ENCODE measurements at places on chromosomes 16 and 17.

DNA sequence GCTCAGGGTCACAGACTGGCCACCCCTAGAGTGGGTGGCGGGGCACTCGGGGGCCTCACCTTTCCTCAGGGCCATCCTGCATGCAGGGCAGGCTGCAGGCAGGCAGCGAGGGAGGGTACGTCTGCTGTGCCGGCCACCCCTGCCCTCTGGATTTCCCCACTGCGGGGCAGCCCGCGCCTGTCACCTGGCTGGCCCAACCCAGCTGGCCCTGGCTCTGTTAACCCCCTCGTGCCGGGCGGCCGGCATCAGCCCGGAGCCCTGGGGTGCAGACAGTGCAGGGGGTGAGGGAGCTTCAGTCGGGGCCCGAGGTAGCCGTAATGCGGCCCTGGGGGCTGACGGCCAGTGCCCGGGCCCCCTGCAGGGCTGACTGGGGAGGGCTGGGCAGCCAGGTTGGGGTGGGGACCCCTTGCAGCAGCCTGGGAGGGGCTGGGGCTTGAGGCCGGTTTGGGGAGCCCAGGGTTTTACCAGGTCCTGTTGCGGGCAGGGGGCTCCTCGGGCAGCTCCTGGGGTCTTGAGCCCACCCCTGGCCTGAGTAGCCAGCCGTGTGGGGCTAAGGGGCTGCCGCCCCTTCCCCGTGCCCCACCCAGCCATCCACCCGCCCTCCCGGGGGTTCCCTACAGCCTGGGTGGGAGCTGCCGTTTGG is at the start of gene IGFALS:
TSS of gene IGFALS (minus strand) at position 128 of the 643 bp plus-strand sequence. CDS start at position 75, 53 bp downstream.
- DNase-seq, result no peak

DNA sequence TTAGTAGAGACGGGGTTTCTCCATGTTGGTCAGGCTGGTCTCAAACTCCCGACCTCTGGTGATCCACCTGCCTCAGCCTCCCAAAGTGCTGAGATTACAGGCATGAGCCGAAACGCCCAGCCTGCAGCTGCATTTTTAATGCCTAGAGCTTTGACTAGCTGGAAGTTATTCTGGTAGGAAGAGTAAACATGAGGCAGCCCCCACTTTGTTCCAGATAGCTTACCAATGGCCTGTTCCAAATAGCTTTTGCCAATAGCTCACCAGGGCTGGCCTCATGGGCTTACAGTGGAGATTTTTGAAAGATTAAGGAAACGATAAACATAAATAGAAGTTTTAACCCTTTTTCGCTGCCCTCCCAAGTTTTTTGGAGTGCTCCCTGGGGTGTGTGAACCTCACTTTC is 9.8 kb downstream of the TRPV2 start:
- DNase-seq, result no peak

DNA sequence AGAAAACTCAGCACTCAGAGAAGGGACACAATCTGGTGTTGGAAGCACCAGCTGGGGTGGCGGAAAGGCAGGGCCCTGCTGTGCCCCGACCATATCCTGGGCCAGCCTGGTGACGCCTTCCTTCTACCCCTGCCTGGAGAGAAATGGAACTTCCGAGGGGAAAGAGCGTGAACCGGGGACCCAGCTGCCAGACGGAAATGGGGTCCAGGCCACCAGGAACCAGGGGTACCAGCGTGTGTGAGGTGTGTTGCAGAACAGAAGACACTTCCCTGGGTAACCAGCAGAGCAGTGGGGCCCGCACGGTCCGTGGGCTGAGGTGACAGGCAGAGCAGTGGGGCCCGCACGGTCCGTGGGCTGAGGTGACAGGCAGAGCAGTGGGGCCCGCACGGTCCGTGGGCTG is 6.8 kb downstream of the RAB40B start:
- DNase-seq, result no peak

DNA sequence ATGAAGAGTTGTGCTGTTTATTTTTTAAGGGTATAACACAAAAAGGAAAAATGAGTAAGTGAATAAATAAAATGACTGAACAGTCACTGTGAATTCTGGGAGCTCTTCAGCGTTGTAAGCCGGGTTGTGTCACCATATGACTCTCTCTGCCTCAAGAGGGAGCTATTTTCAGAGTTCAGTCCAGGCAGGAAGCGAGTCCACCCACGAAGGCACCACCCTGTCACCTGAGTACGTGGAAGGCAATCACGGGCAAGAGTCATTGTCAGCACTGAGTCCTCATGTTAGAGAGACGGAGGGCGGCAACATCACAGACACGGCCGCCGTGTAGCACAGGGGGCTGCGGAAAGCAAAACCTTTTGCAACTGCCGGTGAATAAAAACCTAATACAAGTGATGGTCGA is 227.6 kb downstream of the UTP18 start:
- no peak for DNase-seq

DNA sequence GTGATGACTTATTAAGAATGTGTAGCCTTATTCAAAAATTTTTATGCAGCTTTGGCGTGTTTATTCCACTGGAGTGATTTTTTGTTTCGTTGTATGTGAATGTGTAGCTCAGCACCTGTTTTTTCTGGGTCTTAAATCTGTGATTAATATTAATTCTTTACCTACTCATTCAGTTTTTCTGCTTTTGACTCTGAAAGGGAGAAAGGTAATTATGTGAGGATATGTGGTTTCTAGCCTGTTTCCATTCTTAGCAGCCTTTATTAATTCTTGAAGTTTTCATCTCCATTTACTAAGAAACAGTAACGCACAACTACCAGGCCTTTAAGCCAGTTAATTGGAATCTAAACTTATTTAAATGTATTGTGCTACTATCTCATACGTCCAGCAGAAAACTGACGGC is 7.0 kb downstream of the HEATR3 start:
- no peak for DNase-seq

DNA sequence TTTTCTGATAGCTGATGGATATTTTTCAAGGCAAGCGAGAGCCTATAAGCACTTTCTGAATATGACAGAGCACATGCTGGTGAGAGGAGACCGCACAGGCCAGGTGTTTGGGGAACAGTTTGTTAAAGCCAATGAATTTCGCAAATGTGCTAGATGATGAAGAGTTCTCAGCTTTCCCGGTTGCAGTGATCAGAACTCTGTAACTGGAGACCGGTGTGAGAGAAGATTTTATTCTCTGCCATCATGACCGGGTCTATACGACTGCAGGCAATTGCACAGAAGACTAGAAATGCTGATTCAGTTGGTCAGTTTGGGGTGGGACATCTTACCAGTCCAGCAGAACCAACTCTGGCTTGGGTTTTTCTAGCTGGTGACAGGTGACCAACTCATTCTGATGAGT is 25.4 kb downstream of the SMTNL2 start:
- DNase-seq, result no peak

- DNase-seq, result no peak
Measured at GRCh38 chr16:81861915-81862314, 82.8 kb downstream of the PLCG2 start.

GRCh38 chr17:35612924-35613521 is 25.9 kb downstream of the AP2B1 start:
- DNase-seq, result peak; percentile 17

DNA sequence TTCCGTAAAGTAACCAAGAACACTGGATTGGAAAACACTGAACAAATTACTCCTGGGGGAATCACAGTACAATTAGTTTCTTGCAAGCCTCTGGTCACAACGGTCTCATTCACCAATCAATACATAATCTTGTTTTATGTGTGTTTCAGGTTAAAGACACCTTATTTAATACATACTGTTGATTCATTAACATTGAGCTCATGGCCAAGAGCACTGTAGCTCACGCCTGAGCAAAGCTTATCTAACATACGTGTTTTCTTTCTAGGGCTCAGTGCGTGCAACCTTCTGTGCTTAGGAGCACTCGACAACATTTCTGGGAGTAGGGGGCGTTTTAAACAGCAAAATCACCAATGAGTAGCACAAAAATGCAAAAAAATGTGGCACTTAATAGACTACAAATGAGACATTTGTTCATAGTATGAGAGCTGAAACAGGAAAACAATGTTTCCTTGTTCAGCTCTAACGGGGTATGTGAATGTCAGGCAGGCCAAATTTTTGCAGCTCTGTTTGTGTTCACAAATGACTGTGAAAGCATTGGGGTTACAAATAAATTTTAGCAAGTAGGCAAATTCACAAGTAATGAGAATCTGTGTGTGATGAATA is 206.2 kb downstream of the CNTNAP4 start:
- DNase-seq, result peak; percentile 25

DNA sequence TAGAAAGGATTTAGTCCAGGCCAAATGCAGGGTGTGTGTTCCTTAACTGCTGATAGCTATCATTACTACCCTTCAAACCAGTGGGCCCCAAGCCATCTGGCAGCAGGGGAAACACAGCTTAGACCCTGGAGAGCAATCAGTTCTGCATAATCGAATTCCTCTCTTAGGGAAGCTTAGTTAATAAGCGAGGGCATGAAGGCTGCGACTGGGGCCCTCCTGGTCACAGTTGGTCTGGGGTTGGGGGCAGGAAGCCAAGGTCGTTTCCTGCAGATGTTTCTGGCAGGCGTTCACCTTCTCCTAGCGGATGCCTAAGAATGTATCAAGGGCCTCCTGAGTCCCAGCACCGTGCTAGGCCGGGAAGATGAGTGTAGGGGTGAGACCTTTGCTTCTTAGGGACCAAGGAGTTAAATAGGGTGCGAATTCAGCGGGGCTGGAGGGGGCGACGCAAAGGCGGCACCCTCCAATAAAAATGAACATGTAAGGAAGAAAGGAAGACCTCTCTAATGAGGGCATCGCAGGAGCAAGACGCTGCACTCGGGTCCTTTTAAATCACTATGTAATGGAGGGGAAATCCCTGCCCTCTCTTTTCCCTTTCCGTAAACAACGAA is 16.5 kb upstream of the EEF2K start:
- no peak for DNase-seq

DNA sequence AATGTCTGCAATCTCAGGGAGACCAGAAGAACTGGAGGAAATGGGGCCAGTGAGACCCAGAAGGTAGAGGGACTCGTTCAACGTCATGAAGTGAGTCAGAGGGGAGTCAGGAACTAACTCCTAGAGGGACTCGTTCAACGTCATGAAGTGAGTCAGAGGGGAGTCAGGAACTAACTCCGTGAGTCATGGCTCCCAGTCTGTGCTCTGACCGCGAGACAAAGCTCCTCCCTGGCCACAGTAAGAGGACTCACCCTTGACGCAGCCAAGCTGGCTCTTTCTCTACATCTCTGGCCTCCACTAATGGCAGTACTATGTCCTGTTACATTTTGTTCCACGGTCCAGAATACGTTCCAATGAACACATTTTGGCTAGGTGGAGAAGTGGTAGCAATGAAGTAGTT is 902.5 kb downstream of the KCNJ2 start:
- no peak for DNase-seq

DNA sequence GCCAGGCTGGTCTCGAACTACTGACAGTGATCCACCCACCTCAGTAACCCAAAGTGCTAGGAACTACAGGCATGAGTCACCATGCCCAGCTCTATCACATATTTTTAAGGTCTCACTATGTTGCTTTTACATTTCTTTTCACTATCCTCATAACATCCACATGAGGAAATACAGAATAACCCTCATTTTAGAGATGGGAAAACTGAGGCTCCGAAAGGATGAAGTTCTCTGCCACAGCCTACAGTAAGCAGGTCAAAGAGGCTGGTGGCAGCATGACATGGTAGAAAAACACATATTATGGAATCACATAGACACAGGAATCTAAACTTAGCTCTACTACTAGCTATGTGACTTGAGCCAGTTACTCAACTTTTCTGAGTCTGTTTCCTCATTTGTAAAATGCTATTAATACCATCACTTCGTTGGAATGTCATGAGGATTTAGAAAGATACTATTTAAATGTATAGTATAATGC is 32.2 kb downstream of the APPBP2 start:
- no peak for DNase-seq

- no peak for DNase-seq
Measured at GRCh38 chr17:61442136-61442775, 10.0 kb upstream of the TBX4 start.

DNA sequence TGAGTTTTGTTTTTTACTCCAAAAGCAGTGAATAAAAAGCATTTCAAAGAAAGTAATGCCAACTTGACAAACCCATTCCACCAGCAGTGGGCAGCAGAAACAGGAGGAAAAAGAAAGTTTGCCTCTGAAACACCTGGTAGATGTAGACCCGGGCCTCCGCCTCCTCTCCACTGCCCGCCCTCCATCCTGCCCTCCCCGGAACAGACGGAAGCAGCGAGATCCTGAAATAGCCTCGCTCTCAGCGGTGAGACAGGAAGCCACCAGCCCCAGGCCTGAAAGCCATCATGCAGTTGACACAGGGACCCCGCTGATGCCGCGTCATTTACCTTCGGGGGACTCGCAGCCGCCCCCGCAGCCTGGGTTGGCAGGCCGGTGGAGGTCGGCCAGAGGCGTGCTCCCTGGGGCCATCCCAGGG is 67.8 kb downstream of the C16orf78 start:
- DNase-seq, result no peak

- no peak for DNase-seq
Measured at GRCh38 chr17:57755480-57756070, 10.5 kb upstream of the CCDC182 start.

DNA sequence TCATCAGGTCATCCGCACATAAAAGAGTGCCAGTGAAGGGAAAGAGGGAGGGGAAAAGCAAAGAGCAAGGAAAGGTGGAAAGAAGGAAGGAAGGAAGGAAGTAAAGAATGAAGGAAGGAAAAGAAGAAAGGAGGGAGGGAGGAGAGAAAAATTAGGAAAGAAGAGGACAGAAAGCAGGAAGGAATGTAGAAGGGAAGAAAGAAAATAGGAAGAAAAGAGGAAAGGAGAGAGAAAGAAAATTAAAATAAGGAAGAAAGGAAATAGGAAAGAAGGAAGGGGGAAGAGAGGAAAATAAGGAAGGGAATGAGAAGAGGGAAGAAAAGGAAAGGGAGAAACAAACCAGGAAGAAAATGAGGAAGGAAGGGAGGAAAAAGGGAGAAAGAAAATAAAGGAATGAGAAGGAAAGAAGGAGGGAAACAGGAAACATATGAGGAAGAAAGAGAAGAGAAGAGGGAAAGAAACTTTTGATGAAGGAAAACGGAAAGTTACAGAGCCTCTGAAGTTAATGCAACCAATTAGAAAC is 212.6 kb downstream of the XYLT1 start:
- no peak for DNase-seq

- DNase-seq, result no peak
Measured at GRCh38 chr17:27793168-27793905, 7.0 kb downstream of the NOS2 start.

GRCh38 chr17:19718613-19719354 is 2.4 kb upstream of the SLC47A2 start:
- DNase-seq, result no peak

DNA sequence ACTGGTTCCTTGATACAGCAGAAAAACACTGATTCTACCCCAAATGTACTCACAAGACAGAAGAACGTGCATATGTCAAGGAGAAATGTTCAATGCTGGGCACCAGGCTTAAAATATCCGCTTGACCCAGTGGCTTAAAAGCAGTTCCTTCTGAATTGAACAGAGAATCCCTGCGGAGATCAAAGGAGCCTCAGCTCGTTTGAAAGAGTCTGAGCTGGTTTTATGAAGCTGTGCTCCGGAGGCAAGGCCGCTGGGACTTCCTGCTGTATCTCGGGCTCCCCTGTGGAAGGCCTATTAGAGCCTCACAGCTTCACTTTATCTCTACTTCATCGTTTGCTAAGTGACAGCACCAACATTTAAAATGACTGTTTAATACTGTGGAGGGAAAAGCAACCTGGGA is 2.2 kb downstream of the LMF1 start:
- DNase-seq, result no peak

All from nucleus accumbens (tissue), 56 donors.